ENCODE measurements at places on chromosomes 16 and 17.
A peak's percentile ranks its signal among the peaks of the same experiment; 100 is the strongest.

DNA sequence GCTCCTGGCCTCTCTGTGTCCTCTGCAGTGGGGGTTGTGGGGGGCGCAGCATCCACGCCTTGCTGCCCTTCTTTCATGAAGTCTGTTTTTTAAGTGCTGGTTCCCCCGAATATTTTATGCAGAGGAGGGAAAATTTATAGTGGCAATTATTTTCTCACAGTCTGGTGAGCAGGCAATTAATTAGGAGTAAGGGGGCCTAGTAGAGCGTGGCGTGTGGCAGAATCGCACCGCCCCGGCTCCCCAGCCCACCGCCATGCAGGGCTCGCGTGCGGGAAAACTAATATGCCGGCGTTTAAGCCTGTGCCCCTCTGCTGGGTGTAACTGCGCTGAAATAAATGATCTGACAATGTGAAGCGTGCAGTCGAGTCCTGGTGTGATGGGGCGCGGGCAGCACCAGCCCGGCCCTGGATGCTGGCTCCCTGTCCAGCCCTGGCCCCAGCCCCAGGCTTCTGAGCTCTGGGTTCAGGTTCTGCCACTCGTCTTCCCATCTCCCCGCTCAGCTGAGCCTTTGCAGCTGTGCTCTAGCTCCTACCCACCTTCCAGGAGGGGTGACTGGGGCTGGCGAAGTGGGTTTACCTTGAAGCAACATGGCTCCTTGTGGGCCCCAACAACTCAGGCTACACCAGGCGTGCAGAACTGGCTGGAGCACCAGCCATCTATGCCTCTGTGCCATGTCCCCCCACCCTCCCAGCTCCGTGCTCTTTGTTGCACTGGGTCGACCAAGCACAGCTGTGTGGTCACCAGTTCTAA is 13.8 kb downstream of the ENGASE start:
- H3K4me3 ChIP-seq, result no peak overlapping the region
- DNase-seq, result no peak
- no peak overlapping the region for H3K27ac ChIP-seq
- no peaks in the 10 kb centered on the region for H3K36me3 ChIP-seq
- H3K4me1 ChIP-seq, result no peaks in the 10 kb centered on the region

- H3K4me1 ChIP-seq, result no peaks in the 10 kb centered on the region
- H3K27ac ChIP-seq, result no peak overlapping the region
- no peaks in the 10 kb centered on the region for H3K27me3 ChIP-seq
Measured at GRCh38 chr16:2586241-2586640, 48.4 kb downstream of the PDPK1 start.

GRCh38 chr16:84380405-84380804 is 12.1 kb downstream of the ATP2C2 start:
- H3K27me3 ChIP-seq, result no peaks in the 10 kb centered on the region
- no peak overlapping the region for H3K4me3 ChIP-seq
- no peak overlapping the region for H3K27ac ChIP-seq
- H3K4me1 ChIP-seq, result peaks cover 5% of the 10 kb centered on the region

DNA sequence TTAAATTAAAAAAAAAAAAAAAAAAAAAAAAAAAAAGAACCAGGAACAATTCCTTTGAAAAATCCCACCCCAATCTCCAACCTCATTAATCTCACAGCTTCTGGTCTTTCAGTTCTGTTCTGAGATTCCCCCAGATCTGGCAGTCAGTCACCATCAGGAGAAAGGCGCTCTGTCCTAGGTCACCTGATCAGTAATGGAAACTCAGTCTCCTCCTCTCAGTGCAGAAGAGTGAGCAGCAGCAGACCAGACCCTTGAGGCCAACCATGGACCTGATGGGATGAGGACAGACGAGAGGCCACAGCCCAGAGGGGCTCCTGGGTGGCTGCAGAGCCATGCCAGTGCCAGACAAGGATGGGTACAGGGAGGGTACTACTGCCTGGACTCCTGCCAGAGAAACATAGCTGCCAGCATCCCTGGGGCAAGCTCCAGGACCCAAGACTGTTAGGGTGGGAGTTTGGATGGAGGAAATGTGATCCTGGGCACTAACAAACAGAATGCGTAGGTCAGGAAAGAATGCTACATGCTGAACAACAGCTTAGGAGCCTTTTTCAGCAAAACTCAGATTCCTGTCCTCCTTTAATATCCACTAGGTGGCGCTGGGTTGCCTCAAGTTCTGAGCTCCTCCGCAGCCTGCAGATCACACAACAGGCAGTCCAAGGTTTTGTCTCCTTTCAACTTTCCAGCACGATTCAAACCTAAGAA is 28.7 kb downstream of the MPG start:
- H3K36me3 ChIP-seq, result peaks cover 6% of the 10 kb centered on the region
- H3K4me1 ChIP-seq, result no peaks in the 10 kb centered on the region
- H3K4me3 ChIP-seq, result no peak overlapping the region
- H3K27ac ChIP-seq, result no peak overlapping the region
- no peaks in the 10 kb centered on the region for H3K27me3 ChIP-seq
- peak; percentile 70 for DNase-seq

GRCh38 chr17:2433696-2434095 is 32.8 kb upstream of the MNT start:
- H3K36me3 ChIP-seq, result peaks cover 32% of the 10 kb centered on the region
- no peak overlapping the region for H3K4me3 ChIP-seq
- H3K27me3 ChIP-seq, result no peaks in the 10 kb centered on the region
- peaks cover 11% of the 10 kb centered on the region for H3K4me1 ChIP-seq
- DNase-seq, result no peak

DNA sequence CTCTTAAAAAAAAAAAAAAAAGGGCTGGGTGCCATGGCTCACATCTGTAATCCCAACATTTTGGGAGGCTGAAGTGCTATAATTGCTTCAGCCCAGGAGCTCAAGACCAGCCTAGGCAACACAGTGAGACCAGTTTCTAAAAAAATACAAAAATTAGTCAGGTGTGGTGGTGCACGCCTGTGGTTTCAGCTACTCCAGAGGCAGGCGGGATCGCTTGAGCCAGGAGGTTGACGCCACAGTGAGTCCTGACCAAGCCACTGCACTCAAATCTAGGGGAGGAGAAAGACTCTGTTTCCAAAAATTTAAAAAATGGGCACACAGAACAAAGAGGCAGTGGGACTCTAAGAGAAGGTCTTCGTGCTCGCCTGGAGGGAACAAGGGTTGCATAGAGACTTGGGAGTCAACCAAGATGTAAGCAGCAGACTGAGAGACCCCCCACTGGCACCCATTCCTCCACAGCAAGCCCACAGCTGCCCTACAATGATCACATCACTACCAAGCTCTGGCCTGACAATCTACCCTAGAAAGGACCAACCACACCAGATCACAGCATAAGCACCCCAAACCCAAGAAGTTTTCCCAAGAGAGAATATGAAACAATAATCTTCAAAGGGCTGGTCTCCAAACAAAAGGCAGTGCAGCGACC is 121.6 kb downstream of the ANKRD11 start:
- no peaks in the 10 kb centered on the region for H3K27me3 ChIP-seq
- H3K4me3 ChIP-seq, result no peak overlapping the region
- DNase-seq, result no peak
- no peaks in the 10 kb centered on the region for H3K36me3 ChIP-seq
- no peak overlapping the region for H3K27ac ChIP-seq

- H3K27ac ChIP-seq, result no peak overlapping the region
- peaks cover 8% of the 10 kb centered on the region for H3K4me1 ChIP-seq
- H3K4me3 ChIP-seq, result no peak overlapping the region
Measured at GRCh38 chr16:80466024-80466987, 74.5 kb upstream of the DYNLRB2 start.

DNA sequence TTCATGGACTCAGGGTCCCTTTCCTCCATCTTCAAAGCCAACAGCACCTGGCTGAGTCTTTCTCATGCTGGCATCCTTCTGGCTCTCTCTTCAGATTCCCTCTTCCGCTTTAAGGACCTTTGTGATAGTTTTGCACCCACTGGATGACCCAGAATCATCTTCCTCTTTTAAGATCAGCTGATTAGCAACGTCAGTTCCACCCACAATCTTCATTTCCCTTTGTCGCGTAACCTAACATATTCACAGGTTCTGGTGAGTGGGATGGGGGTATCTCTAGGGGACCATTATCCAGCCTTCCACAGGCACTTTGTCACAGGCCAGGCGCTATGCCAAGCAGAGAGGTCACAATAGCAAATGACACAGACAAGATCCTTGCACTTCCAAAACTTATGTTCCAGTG is 593.8 kb downstream of the MAF start:
- no peak overlapping the region for H3K4me3 ChIP-seq
- no peaks in the 10 kb centered on the region for H3K36me3 ChIP-seq
- DNase-seq, result no peak
- no peaks in the 10 kb centered on the region for H3K4me1 ChIP-seq
- no peaks in the 10 kb centered on the region for H3K27me3 ChIP-seq

DNA sequence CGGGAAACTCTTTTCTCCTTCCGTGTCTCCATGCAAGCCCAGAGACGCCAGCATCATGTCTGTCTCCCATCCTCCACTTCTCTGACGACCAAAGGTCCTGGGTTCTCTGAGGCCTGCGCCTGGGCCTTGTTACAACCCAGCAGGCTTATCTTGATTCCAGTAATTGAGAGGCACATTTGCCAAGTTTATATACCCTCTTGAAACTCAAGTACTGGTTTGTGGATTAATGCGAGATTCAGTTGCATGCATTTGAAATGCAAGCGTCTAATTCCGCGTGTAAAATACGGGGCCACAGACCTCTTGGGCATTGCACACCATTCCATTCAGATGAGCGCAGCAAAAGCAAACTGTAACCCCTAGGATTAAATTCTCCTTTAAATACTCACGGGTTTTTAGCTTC is 28.7 kb upstream of the CRISPLD2 start:
- no peak for DNase-seq
- H3K36me3 ChIP-seq, result no peaks in the 10 kb centered on the region
- H3K4me3 ChIP-seq, result no peak overlapping the region
- H3K4me1 ChIP-seq, result no peaks in the 10 kb centered on the region
- H3K27me3 ChIP-seq, result no peaks in the 10 kb centered on the region
- no peak overlapping the region for H3K27ac ChIP-seq

- no peak for DNase-seq
- no peaks in the 10 kb centered on the region for H3K36me3 ChIP-seq
- peaks cover 64% of the 10 kb centered on the region for H3K27me3 ChIP-seq
- no peak overlapping the region for H3K27ac ChIP-seq
- peaks cover 25% of the 10 kb centered on the region for H3K4me1 ChIP-seq
Measured at GRCh38 chr17:17691468-17692263, 10.4 kb downstream of the RAI1 start.

DNA sequence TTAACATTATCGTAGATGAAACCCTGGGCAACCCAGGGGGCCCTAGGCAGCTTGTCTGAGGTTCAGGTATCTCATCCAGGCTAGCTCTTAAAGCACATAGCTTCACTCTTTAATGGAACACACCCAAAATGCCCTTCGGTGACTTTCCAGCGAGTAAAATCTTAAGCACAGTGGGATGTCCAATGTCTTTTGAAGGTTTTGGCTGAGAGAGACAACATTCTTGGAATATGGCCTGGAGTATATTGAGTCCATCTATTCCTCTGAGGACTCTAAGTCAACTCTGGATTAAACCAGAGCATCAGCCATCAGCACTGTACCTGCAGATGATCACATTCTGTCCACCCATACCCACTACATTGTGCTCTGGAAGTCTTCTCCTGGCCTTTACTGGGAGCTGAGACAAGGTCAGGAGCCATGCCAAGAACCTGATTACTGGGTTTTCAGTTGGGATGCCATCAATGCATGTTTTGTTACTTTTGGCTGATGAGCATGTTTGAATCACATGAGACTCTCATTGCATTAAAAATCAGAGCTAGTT is 63.4 kb upstream of the CDH11 start:
- H3K36me3 ChIP-seq, result no peaks in the 10 kb centered on the region
- no peak overlapping the region for H3K4me3 ChIP-seq
- H3K27ac ChIP-seq, result no peak overlapping the region
- DNase-seq, result no peak
- H3K27me3 ChIP-seq, result no peaks in the 10 kb centered on the region

GRCh38 chr17:80901319-80901718 is 90.3 kb upstream of the CHMP6 start:
- no peak for DNase-seq
- no peaks in the 10 kb centered on the region for H3K36me3 ChIP-seq

DNA sequence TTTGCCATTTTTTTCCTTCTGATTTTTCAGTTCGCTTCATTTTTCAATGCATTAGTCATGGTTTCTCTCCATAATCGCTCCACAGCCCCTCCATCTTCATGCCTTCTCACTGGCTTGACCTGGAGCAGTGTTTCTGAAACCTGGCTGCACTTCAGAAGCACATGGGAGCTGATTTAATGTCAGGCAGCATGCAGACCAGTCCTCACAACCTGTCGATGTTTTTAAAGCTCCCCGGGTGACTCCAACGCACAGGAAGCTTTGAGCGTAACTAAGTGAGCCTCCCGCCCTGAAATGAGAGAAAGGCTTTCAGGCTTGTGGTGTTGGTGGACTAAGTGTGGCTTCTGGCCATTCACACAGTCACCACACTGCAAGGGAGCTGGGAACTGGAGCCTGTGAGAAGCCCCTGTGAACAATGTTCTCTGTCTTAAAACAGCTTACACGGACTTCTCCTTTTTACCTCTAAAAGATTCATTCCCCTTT is 16.8 kb upstream of the DRG2 start:
- no peak for DNase-seq
- no peaks in the 10 kb centered on the region for H3K27me3 ChIP-seq
- H3K4me1 ChIP-seq, result no peaks in the 10 kb centered on the region
- no peak overlapping the region for H3K27ac ChIP-seq
- no peak overlapping the region for H3K4me3 ChIP-seq
- H3K36me3 ChIP-seq, result peaks cover under 1% of the 10 kb centered on the region

All from H1 (cell line).